ENCODE measurements at places on chromosomes 3 and 15.

DNA sequence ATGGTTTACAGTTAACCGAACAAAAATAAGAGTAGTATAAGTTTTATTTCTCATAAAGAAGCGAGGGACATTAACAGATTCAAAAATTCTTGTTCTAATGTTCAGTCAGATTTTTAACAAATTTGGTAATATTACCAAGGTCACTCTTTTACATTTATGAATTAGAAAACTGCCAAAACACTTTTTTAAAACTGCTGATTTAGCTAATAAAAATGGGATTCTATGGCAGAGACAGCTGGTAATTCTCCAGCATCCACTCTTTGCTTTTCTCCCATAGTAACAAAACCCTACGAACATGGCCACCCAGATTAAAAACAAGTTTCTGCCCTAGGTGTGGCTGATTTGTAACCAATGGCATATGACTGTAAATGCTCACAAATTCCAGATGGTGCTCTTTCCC lies 71.2 kb downstream of the GPR160 start:
- no peak for DNase-seq

GRCh38 chr3:129609591-129610182 lies 3.2 kb upstream of the PLXND1 start:
- no peak for DNase-seq

- peak; percentile 33 for DNase-seq
These were observed 82.5 kb downstream of the RFTN1 start for GRCh38 chr3:16430717-16431630.

DNA sequence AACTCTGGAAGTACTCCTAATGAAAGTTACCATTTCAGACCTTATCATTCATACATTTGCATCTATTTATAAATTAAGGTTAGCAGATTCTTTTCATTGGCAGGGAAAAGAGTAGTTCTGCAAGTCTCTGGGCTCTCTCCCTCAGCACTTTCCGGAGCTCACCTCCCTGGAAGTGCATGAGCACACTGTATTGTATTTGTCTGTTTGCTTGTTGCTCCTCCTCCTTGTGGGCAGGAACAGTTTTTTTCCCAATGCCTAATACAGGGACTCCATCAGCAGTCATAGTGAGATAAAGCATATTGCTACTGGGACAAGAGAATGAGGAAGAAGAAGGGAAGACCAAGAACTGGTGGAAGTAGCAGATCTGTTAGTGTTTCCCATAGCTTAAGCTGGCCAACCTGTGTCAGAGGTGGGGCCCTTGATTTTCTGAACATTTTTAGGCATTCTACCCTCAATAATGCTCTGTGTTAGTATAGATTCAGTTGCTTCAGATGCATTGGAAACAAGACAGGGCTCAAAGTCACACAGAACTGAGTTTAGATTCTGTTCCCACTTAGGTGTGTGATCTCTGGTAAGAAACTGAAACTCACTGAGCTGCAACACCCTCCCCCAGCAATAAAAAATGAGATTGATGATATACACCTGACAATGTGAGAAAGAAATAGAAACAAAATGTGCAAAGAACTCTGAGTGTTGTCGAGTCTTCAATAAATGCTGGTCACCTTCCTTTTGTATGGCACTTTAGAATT lies 407.8 kb downstream of the TUSC7 start:
- no peak for DNase-seq

- no peak for DNase-seq
These were observed 20.3 kb upstream of the ADAMTS7 start for GRCh38 chr15:78831229-78832207.

GRCh38 chr3:128727485-128727884 lies 1.5 kb downstream of the RAB7A start:
- DNase-seq: no peak

GRCh38 chr3:178059119-178059518 lies 477.1 kb upstream of the KCNMB2 start:
- no peak for DNase-seq

DNA sequence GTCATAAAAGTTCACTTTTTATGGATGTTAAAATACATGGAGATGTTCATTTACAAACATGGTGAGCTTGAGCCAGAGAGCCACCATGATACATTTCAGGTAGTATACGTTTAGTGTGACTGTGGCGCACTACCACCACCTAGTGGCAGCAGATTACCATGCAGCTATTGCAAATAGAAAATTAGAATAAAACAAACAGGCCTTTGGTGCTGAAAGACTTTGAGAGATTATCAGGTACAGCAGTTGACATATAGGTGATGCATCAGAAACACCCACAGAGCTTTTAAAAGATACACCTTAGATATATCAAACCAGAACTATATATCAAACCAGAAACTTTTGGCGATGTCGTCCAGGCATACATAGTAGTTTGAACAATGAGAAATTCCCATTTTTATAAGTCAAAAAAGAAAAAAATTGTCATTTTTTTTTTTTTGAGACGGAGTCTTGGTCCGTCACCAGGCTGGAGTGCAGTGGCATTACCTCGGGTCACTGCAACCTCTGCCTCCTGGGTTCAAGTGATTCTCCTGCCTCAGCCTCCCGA lies 42.0 kb upstream of the ICE2 start:
- peak; percentile 68 for DNase-seq

DNA sequence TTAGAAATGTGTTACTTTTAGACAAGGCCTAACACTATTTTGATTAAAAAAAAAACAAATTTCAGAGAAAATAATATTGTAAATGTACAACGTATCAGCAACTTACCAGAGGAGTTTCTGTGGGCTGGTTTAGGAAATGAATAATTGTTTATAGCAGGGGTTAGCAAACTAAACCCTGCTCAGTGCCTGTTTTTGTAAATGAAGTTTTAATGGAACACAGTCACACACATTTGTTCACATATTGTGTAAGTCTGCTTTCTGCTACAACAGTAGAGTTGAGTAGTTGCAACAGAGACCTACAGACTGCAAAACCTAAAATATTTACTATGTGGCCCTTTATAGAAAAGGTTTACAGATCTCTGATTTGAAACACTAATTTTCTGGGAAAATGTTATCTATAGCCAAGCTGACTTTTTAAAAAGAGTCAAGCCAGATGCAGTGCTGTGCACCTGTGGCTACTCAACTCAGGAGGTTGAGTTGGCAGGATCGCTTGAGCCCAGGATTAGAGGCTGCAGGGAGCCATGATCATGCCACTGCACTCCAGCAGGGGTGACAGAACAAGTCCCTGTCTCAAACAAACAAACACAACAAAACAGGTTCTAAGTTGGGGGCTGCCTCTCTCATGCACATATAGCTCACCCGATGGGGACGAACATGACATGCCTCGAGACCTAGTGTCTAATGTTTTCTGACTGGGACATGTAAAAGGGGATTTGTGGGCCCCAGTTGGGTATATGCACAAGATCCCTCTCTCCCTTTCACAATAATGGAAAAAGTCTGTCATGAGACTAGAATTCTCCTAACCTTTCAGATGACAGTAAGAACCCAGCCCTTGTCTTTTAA lies 182.5 kb downstream of the TNIK start:
- no peak for DNase-seq

DNA sequence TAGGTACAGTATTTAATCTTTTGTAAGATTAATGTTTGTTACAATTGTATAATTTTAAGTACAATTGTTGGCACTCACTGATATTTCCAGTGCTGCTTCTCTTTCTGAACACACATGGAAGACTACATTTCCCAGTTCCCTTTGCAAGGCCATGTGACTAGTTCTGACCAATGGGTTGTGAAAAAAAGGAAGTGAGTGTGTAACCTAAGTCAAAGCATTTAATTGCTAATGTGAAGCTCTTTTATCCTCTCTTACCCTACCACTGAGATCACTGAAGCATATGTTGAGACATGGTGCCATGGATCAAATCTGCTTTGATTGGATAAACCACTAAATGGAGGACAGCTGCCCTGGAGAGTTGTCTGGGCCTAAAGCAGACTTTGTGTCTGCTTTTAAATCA lies 83.9 kb upstream of the PLXND1 start:
- peak; percentile 55 for DNase-seq

- no peak for DNase-seq
These were observed 27.1 kb upstream of the GABRG3 start for GRCh38 chr15:26943866-26944265.

- DNase-seq: no peak
These were observed 39.6 kb downstream of the SEMA6D start for GRCh38 chr15:47756872-47757271.
